Fibroblast of pulmonary artery (primary cell): ENCODE measurements at places on chromosomes 12 and 14.

DNA sequence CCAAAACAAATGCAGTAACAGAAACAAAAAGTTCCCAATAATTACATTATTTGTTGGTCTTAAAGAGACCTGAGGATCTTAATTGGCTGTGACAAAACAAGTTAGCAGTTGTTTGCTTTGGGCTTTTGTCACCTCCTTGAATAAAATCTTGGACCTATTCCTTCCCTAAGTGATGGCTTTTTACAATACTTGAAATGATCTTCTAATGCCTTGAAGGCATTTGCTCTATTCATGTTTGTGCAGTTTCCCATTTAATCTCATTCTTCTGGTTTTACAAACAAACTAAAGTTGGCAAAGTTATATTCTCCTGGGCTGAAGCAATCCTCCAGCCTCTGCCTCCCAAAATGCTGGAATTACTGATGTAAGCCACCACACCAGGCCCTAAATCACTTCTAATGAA is 98.8 kb downstream of the OSBPL8 start:
- no peak for DNase-seq

DNA sequence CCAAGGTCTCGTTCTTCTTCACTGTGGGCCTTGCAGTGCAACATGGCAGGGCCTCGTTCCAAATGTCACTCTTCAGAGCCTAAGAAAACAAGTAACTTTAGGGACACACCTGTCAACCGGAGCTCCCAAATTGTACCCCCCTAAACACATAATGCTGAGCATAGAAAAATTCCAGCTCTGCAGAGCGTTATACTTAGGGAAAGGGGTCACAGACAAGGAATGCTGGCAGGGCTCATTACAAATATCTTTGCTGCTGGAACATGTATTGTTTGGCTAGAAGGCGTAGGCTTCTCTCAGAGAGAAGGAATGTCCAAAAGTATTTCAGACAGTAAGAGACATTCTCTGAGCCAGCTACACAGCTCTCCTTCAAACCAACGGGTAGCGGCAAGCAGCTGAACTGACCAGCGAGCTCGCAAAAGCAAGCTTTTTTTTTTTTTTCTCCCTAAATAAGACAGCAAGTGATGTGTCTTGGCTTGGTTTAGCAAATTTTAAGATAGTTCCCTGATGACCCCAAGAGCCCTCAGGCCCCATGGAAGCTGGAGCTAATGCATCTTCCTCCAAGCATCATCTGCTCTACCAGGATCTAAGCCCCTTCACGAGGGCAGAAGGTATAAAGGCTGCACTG is 24.5 kb downstream of the SSH1 start:
- DNase-seq = peak; percentile 95

- DNase-seq = no peak
These were observed 22.9 kb upstream of the RASSF8 start for GRCh38 chr12:25935355-25936144.

- DNase-seq = no peak
These were observed 34.2 kb downstream of the TMPO start for GRCh38 chr12:98549371-98550110.

GRCh38 chr14:72500234-72500838 is 393.6 kb downstream of the DPF3 start:
- DNase-seq = no peak

DNA sequence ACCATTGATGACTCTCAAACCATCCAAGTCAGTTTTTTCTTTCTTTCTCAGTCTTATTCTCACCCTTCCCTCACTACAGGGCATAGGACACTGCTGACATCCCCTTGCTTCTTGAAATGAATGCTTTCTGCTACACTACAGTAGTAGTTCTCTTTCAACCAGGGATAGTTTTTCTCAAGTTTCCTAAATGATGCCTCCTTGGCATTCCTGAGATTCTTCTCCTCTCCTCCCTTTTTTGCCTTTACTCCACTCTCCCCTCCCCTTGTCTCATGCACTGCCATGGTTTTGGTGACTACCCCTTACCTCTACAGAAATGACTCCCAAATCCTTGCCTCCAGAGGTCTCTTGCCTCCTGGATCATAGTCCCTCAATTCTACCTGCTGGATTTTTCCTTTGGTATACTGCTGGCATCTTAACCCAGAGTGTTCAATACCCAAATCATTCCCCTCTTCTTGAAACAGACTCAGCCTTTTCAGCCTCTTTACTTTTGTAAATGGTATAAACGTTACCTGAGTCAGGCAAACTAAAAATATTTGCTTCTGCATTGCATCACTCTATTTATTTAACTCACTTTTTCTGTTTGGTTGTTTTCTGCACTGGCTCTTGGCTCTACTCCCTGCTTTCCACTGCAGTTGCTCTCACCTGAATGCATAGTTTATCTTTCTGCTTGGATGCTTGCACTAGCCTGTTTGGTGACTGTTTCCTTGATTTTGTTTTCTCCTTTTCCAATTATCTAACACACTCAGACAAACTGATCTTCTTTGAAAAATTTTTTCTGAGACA is 211.6 kb upstream of the IGF1 start:
- DNase-seq = no peak

GRCh38 chr14:36478782-36479181 is 41.2 kb downstream of the NKX2-1 start:
- no peak for DNase-seq

GRCh38 chr12:64082866-64083268 is 139.2 kb downstream of the KICS2 start:
- DNase-seq = no peak
